Psoas muscle (tissue), 8 donors: ENCODE measurements at places on chromosomes 4 and X. TPM values are rescaled to one million over a fixed set of nuclear protein-coding genes. Genes with fewer than 3 reads are reported as not detected.

DNA sequence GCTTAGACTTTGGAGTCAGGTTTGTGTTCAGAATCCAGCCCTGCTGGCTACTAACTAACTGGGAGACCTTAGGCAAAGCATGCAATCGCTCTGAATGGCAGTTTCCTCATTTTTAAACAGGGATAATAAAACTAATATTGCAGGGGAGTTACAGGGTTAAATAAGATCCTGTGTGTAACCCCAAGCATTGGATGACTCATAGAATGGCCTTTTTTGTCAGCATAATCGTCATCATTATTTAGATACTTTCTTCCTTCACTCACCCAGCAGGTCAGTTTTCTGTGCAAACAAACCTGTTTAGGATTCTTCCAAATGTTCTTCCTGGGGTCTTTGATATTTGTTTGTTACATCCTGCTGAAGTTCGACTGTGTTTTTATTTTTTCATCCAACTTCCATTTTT is 208.2 kb downstream of the EVC2 start:
- no peaks in the 10 kb centered on the region for H3K4me1 ChIP-seq
- no peaks in the 10 kb centered on the region for H3K36me3 ChIP-seq
- no peaks in the 10 kb centered on the region for H3K27me3 ChIP-seq

DNA sequence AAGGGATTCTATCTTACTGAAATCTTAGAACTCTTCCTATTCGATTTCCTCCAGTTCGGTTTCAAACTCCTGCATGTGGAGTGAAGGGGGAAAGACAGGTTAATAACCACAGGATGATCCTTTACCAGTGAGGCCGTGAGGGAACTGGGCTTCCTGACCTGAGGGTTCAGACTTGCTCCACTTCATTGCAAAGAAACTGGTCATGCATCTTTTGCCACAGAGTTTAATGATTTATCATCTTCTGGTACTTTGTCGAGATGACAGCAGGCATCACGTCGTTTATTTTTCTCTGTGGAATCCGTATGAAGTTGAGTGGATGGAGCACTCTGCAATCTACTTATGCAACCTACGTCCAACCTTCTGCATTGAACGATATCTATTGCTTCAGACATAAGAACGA is 145.9 kb upstream of the NLGN4X start:
- no peak overlapping the region for H3K27ac ChIP-seq
- DNase-seq = no peak
- H3K4me3 ChIP-seq = no peak overlapping the region

GRCh38 chr4:110357521-110357920 is 118.4 kb upstream of the ENPEP start:
- no peaks in the 10 kb centered on the region for H3K36me3 ChIP-seq
- no peaks in the 10 kb centered on the region for H3K4me1 ChIP-seq
- no peaks in the 10 kb centered on the region for H3K27me3 ChIP-seq
- H3K27ac ChIP-seq = no peak overlapping the region

GRCh38 chrX:150203248-150203645 is 159.9 kb upstream of the MAMLD1 start:
- H3K36me3 ChIP-seq = no peaks in the 10 kb centered on the region
- no peak for DNase-seq
- H3K4me3 ChIP-seq = no peak overlapping the region
- no peak overlapping the region for H3K27ac ChIP-seq

GRCh38 chr4:2212831-2213230 is 29.1 kb downstream of the HAUS3 start:
- H3K4me3 ChIP-seq = no peak overlapping the region
- no peaks in the 10 kb centered on the region for H3K4me1 ChIP-seq
- no peaks in the 10 kb centered on the region for H3K27me3 ChIP-seq
- no peaks in the 10 kb centered on the region for H3K36me3 ChIP-seq
- no peak overlapping the region for H3K27ac ChIP-seq
- no peak for DNase-seq

- peak overlapping the region; percentile 74 for H3K4me3 ChIP-seq
- peaks cover 14% of the 10 kb centered on the region for H3K36me3 ChIP-seq
- DNase-seq = no peak
- H3K27me3 ChIP-seq = peaks cover 26% of the 10 kb centered on the region
Measured at GRCh38 chr4:10458177-10458576, 951 bp upstream of the ZNF518B start.

DNA sequence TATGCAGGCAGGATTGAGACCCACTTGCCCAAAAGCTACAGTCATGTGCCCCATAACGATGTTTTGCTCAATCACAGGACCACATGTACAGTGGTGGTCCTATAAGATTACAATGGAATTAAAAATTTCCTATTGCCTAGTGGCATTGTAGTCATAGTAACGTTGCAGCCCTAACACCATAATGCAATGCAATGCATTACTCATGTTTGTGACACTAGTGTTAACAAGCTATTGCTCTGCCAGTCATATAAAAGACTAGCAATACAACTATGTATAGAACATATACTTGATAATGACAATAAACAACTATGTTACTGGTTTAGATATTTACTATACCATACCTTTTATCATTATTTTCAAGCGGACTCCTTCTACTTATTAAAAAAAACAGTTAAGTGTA is 50.6 kb downstream of the VGLL1 start:
- H3K27ac ChIP-seq = no peak overlapping the region
- peaks cover 12% of the 10 kb centered on the region for H3K27me3 ChIP-seq
- DNase-seq = no peak

DNA sequence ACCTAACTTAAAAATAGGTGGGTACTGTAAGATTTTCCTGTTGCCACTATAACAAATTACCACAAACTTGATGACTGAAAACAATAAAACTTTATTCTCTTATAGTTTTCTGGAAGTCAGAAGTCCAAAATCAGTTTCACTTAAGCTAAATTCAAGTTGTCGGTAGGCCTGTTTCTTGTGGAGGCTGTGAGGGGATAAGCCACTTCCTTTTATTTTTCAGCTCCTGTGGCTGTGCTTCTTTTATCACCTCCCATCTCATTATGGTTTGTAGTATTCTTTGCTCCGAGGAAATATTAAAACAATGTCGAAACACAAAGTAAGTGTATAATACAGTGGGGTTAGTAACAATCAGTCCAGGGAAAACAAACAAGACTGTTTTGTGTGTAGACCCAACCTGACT is 610.5 kb upstream of the TECRL start:
- H3K27ac ChIP-seq = no peak overlapping the region
- H3K36me3 ChIP-seq = no peaks in the 10 kb centered on the region
- H3K27me3 ChIP-seq = no peaks in the 10 kb centered on the region
- no peaks in the 10 kb centered on the region for H3K4me1 ChIP-seq

- H3K27ac ChIP-seq = no peak overlapping the region
- H3K36me3 ChIP-seq = no peaks in the 10 kb centered on the region
- H3K27me3 ChIP-seq = no peaks in the 10 kb centered on the region
- no peaks in the 10 kb centered on the region for H3K4me1 ChIP-seq
- no peak overlapping the region for H3K4me3 ChIP-seq
Measured at GRCh38 chrX:12999422-12999821, 24.5 kb downstream of the TMSB4X start.

DNA sequence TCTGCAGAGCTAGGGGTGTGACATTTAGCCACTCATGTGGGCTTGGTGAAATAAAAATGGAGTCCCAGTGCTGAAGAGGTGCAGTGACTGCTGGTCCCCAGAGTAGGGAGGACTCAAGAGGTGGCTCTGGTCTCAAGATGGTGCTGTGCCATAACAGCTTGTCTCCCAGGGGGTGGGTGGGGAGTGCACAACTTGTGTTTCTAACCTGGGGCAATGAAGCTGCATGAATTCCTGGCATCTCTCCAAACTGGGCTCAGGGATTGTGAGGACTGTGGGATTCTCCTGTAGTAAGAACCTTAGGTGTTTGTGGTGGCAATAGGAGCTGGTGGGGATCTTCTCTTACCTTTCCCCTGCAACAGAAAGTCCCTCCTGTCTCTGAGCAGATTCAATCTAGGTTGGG is 278.9 kb upstream of the SFRP2 start:
- H3K27ac ChIP-seq = no peak overlapping the region
- DNase-seq = no peak
- no peaks in the 10 kb centered on the region for H3K36me3 ChIP-seq
- H3K4me3 ChIP-seq = no peak overlapping the region
- no peaks in the 10 kb centered on the region for H3K27me3 ChIP-seq

GRCh38 chrX:42246814-42247213 is 323.5 kb upstream of the CASK start:
- no peaks in the 10 kb centered on the region for H3K36me3 ChIP-seq
- peak overlapping the region; percentile 4 for H3K4me3 ChIP-seq
- DNase-seq = no peak
- no peaks in the 10 kb centered on the region for H3K4me1 ChIP-seq
- peaks cover 16% of the 10 kb centered on the region for H3K27me3 ChIP-seq

SPIN4 gene
- 0.62 TPM for total RNA-seq

BGN gene
- total RNA-seq = 20.3 TPM

ASB12 gene
- total RNA-seq = 36.3 TPM

ZNF630 gene
- 0.34 TPM for total RNA-seq

SAGE1 gene
- not detected for total RNA-seq

TMEM31 gene
- total RNA-seq = not detected
